ENCODE measurements at places on chromosomes 4 and X.

GRCh38 chr4:109738104-109738872 is 8.4 kb upstream of the PLA2G12A start:
- DNase-seq, result no peak

DNA sequence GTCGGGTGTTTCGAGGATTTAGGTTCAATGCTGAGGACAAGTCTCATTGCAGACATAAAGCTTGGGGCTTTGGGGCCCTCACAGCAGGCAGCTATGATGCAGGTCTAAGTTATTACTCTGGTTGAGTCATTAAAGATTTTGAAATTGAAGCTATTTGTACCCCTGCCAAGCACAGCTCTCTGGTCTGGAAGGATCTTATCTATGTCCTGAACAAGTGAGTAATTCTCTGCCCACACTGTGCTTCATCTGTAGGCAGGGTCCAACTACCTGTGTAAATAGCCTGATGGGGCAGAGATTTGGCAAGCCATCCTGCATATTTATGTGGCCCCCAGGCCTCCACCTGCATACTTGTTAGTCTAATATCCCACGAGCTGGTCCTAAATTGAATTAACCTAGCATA is 41.4 kb upstream of the MAGEA4 start:
- DNase-seq, result no peak

- no peak for DNase-seq
Measured at GRCh38 chr4:15438939-15439524, 11.2 kb downstream of the C1QTNF7 start.

DNA sequence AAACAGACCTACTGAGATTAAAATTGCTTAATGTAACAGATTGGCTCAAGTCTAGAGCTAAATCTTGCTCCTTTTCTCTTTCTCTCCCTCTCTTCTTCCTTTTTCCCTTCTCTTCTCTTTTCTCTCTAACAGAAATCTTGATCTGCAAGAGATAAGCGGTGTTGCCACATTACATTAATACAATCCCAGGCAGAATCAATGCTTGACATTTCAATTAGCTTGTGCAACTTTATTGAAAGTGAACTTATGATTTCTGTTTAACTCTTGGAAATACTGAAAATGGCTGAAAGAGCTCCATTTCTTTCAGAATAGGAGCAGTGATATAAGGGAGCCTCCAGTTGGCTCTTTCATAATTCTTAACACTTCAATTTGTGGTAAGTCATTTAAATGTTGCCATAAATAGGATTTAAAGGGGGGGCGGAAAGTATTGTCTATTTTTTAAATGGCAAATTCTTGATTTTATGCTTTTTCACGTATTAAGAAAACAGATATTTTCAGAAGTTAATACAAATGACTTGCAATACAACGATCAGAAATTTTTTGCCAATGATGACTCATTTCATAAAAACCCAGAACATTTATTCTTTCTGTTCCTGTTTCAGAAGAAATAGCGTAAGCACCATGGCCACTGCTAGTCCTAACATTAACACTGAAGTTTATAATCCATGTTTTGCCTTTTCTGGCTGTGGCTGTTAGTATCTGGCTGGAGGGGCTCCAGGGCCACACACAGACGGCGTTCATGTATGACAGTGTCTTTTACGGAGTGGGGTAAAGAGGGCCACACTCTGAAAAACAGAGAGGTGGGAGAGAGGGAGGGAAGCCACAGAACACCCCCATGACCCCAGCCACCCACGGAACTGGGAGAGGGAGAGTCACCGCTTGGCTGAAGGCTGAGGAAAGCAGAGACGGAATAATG is 115.7 kb upstream of the FAT1 start:
- no peak for DNase-seq

DNA sequence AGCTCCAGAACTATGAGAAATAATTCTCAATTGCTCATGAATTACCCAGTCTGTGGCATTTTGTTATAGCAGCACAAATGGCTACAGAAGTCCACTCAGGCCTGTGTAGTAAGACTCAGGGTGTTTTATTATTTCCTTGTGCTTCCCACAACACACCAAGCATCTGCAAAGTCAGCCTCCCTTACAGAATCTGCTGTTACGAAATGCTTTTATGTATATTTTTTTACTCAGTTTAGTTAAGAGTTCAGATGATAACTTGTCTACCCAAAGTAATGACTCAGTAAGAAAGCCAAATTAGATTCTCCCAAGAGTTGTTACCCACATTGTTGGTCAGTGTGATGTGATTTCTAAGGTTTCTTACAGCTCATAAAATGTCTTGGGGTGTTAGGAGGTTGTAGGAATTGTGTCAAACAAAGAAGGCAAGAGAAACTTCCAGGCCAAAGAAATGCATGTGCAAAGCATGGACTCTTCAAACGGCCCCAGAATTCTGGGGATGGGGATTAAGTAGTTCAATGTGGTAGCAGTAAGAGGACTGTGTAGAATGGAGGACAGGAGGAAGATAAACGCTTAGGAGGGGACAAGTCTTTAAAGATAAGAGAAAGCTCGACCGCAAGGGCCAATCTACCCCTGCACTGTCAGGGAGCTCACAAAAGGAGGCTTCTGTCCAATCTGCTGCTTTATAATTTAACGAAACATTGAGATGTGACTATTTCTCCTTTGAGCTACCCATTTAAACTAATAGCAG is 35.4 kb upstream of the TMEM184C start:
- DNase-seq, result no peak

DNA sequence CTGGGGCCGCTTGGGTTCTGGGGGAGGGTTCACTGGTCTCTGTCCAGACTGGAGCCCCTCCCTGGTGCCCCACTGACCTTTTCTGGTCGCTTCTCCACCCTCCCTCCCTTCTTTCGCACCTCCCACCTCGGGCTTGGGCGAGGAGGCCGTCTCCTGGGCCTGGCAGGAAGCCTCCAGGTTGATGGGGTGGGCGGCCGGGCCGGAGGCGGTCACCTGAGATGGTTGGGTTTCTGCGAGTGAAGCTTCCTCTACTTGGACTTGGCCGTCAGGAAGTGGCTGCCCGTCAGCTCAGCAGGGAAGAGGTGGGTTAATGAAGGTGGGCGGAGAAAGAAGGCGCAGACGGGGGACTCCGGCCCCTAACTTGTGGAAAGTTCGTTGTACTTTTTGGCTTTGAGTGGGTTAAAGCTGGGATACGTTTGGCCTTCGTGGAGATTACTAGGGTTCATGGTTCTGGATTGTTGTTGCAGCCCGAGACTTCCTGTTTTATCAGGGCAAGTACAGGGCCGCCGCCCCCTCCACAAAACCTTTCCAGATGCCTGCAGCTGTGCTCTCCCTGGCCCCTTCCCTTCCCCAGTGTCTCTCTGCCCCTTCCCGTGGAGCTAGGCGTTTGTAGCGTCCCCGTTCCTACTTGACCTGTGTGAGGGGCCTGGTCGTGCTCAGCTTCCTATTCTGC is 1.2 kb downstream of the AKAP17A start:
- no peak for DNase-seq

- DNase-seq, result no peak
Measured at GRCh38 chr4:14046642-14047041, 419.1 kb upstream of the BOD1L1 start.

DNA sequence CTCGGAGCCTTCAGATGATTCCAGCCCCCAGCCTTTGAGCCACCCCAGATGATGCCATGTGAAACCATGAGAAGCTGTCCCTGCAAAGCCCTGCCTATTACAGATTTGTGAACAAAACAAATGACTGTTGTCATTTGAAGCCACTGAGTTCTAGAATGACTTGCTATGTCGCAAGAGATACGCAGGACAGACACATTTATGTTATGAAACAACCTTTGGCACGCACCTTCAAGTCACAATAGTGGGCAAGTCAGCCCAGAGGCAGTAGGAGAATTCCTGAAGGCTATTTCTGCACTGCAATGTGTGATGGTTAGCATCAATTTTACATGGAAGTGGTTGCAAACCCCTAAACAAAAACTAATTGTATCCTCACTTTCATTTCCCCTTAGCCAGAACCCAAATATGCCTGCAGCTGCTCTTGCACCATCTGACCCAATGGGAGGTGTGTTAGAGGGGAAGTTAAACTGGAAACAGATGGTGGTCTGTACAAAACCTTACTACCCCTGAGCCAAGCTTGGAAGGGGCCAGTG is 174.4 kb upstream of the ATP6AP2 start:
- no peak for DNase-seq

DNA sequence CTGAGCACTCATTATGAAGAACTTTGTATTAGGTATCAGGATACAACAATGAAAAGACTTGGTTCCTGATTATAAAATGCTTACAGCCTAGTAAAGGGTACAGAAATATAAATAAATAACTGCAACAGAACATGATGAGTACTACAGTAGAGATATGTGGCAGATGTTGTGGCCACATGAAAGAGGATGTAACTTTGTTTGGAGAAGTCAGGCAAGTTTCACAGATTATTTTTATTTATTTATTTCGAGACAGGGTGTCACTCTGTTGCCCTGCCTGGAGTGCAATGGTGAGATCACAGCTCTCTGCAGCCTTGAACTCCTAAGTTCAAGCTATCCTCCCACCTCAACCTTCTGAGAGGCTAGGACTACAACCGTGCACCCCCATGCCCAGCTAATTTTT is 15.8 kb upstream of the UBE2K start:
- no peak for DNase-seq

DNA sequence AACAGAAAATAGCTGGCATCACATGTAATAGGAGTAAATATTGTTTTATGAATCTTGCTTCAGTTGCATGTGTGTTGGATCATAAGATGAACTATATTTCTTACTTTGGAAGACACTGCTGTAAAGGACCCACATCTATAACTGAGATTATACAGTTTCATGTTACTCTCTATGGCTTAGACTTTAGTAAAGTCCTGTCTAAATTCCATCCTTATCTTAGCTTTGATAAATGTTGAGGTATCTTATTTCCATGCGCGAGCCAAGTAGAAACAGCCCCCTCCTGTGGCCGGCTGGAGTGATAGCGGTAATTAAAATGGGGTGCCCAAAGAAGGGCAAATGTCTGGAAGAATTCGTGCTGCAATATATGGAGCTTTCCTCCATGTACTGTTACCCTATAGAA is 43.0 kb downstream of the CCDC158 start:
- DNase-seq, result no peak

DNA sequence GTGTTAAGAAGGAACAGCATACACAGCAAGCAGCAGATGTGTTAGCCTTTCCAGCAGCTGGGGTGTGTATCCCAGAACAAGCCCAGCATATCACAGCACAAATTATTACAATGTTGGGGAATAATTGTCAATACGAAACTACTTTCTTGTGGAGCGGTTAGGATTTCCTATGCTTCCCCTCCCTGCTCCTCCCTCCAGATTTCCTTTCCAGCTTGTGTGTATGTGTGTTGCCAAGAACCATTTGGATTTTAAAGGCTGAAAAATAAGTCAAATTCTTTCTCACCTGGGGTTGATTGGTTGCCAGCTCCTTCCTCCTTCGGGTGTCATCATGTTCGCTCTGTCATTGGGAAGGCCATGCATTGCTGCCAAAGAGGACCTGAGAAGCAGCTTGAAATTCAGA is 178.2 kb upstream of the FRMPD4 start:
- DNase-seq, result no peak

DNA sequence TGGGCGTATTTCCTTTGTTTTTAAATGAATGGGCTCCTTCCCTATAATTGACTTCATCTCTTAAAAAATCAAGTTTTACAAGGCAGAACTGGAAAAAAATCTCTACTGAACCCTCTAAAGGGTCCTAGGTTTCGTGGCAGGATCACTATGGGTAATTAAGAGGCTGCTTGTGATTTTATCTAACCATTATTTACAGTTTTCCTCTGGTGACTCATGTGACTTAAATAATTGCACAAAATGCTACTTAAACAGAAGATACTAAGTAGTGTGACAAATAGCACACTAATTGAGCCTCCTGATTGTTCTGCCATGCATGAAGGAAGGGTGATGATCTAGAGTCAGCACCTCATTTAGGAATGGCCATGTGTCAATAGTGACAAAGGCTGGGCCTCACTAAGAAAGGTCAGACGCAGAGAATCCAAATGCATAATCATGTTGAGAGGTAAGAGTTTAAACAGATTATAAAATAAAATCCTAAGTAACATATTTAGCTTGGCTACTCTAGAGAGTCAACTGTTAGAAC is 35.5 kb downstream of the OFD1 start:
- no peak for DNase-seq

DNA sequence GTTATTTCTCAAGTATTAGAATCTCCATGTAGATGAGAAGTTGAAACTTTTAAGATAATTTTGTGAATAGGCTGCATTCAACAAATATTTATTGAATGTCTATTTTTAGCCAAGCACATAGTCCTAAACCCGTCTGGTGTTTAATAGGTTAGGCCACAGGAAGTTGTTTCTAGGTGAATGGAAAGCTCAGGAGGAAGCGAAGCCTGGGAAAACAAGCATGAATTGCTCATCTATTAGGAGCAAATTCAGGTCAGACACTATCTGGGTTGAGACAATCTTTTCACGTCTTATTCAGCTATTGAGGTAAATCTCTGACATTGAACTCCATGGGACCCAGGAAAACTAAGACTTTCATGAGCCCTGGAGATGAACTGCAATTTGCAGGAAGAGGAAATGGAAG is 43.1 kb upstream of the FREM3 start:
- DNase-seq, result no peak

GRCh38 chr4:42736527-42737195 is 79.8 kb upstream of the ATP8A1 start:
- DNase-seq, result no peak

GRCh38 chrX:46710425-46710824 is 48.5 kb downstream of the SLC9A7 start:
- DNase-seq, result no peak

DNA sequence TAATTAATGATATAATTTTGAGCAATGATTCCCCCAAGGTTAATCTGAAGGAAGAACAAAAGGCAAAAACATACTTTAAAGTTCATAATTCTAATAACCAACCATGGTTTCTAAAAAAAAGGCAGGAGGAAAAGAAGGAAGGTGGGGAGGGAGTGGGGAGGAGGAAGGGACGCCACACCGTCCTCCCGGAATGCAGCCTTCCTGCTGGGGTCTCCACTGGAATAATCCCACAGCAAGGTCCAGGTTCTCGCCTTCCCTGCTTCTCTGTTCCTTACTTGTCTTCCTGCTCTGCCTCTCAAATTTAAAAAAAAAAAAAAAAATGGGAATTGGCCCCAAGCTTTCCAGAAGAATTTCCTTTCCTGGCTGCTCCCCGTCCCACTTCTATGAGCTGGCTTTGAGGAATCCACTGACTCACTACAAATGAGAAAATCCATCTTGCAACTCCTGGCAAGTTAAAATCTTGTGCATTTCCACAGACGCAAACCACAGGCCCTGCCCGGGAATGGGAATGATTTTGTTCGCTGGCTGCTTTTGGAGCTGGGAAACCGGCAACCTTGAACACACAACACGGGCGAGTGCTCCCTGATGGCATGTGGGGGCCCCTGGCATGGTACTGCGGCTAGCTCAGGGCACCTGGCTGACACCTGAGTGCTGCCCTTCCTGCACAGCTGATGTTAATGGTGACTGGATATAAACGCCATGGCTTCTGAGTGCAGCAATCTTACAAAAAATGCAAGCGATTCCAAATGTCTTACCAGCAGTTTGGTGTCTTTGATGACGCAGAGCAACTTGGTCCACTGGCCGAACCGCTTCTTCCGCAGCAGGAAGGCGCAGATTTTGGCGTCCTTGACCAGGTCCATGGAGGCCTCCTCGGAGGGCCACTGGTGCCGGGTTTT is 97.0 kb downstream of the AFAP1 start:
- DNase-seq, result no peak

- DNase-seq, result peak; percentile 83
Measured at GRCh38 chr4:3292571-3293400, at the start of gene RGS12. Gene RGS12, plus strand, starts transcription at chr4:3293021. Its CDS starts 23,150 bp downstream, at chr4:3316171.

GRCh38 chrX:136647677-136648360 is at the start of gene CD40LG:
Gene CD40LG, plus strand, starts transcription at chrX:136648158. Its CDS starts 91 bp downstream, at chrX:136648249.
- no peak for DNase-seq

GRCh38 chr4:165383591-165384073 is 4.8 kb downstream of the CPE start:
- no peak for DNase-seq
